ENCODE measurements at places on chromosomes 5 and 9.

- DNase-seq, result no peak
Observed at GRCh38 chr5:43179836-43180235, 12.2 kb upstream of the NIM1K start.

DNA sequence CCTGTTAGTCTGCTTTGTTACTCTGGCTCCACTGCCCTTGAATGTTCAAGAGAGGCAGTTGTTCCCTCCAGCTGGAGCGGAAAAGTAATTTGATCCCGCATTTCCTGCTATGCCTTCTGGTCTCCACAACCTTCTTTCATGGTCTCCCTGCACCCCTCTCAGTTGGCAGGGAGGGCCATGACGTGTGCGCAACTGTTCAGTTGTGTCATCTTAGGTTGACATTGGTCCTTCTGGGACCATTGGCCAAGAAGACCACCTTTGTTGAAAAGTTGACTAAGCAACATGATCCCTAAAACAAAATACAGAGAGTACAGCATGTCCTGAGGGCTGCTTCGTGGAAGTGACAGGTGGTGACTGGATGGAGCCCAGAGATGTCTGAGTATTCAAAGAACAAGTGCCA, 192.5 kb upstream of the TUT7 start:
- no peak for DNase-seq

GRCh38 chr5:94374336-94374735, 244.1 kb downstream of the KIAA0825 start:
- DNase-seq, result no peak

DNA sequence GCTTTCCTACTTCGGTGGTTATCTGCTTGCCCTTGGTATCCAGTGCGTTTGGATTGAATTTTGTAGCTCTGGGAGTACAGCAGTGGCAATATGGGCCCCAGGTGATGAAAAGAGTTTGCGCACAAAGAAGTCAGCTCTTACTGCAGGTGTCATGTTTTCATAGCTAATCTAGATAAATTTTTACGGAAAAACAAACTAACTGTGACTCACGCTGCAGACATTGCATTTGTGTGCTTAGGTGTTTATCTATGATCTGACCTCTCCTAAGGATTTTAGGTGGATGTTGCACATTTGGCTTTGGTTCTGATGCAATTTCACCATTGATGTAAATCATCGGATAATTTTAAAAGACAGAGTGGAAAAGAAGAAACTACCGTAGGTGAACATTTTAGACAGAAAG, 92.1 kb downstream of the VCAN start:
- no peak for DNase-seq

GRCh38 chr5:143001764-143002351, 231.7 kb downstream of the ARHGAP26 start:
- no peak for DNase-seq

DNA sequence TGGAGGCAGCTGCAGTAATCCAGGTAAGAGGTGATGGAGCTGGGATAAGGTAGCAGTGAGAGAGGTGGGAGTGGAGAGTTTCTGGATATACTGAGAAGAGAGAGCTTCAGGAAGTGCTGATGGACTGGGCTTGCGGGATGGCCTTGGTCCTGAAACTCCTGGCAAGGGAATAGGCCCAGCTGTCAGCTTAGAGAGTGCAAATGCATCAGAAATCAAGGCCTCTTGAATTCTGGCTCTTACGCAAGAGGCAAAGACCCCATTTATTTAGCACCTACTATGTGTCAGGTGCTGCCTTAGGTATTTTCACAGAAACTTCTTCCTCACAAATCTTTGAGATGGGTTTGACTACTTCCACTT, 227.2 kb upstream of the MAP3K1 start:
- DNase-seq, result no peak

- peak; percentile 49 for DNase-seq
Observed at GRCh38 chr5:67059744-67060490, 136.7 kb downstream of the CD180 start.

GRCh38 chr9:135248111-135248510, 160.6 kb downstream of the OLFM1 start:
- DNase-seq, result no peak

DNA sequence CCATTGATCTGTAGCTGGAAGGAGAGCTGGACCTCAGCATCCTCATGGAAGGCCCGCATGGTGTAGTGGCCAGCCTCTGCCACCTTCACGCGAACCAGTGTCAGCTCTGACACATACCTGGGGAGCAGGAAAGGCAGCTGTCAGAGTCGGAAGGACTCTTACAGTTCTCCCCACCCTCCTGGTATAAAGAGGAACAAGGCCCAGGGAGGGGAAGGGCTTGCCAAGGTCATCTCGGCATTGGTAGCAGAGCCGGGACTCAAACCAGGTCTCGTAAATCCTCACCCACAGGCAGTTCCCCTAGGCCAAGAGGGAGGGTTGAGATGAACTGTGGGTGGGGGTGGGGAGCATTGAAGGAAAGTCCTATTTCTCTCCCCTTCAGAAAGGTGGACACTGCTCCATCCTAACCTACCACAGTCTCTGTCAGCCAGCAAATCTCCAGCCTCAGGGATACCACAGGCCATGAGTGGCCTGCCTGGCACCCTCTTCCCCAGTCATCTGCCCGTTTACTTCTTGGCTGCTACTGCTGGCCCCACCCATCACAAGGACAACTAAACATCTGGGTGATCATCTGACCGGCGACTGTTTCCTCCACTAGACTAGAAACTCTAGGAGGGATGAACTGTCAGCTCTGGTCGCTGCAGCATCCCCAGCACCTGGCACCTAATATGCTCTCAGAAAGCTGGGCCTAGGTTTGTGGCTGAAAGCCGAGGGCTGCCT, 23.5 kb downstream of the PDGFRB start:
- DNase-seq, result no peak

DNA sequence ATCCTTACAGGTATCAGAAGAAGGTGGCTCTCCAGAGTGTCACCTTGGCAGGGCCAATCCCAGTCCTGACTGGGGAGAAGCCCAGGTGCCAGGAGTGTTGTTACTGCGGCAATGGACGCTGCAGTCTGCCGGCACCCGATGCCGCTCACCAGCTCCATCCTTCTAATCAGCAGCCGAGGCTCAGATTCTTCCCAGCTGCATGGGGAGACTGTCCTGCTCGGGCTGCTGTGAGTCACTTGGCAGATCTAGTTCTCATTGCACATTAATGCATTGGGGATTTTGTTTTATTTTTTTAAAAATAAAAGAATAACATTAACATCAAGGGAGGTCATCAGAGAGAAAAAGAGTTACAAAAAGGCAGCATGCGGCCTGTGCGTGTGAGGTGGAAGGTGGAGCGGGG, 115.8 kb downstream of the MTX3 start:
- no peak for DNase-seq

DNA sequence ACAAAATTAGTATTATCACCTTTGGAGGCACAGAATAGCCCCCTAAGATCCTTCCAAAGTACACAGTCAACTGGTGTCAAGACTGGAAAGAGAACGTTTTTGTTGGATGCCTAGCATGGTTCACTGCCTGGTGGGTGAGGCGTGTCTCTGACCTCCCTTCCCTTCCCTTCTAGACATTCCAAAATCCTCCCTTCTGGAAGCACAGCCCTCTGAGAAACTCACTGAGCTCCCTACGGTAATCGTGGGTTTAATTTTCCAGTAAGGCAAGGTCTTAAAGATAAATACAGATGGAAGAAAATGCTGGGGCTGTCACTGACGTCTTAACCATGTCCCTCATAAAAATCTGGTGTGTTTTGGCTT, 138.8 kb downstream of the LIFR start:
- no peak for DNase-seq

DNA sequence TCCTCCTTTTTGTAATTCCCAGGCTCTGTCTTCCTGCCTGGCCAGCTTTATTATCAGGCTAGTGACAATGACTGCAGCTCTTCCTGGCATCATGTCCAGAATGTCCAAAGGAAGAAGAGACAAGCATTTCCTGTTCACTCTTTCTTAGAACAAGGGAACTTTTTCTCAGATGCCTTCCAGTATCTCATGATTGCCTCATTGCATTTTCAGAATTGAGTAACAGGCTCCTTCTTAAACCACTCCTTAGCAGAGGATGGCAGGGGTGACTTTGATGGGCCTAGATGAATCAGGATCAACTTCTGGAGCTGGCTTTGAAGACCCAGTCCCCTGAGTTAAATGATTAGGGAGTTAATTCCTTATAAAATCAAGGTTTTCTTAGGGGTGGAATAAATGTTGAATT, 92.9 kb upstream of the RASGRF2 start:
- no peak for DNase-seq

DNA sequence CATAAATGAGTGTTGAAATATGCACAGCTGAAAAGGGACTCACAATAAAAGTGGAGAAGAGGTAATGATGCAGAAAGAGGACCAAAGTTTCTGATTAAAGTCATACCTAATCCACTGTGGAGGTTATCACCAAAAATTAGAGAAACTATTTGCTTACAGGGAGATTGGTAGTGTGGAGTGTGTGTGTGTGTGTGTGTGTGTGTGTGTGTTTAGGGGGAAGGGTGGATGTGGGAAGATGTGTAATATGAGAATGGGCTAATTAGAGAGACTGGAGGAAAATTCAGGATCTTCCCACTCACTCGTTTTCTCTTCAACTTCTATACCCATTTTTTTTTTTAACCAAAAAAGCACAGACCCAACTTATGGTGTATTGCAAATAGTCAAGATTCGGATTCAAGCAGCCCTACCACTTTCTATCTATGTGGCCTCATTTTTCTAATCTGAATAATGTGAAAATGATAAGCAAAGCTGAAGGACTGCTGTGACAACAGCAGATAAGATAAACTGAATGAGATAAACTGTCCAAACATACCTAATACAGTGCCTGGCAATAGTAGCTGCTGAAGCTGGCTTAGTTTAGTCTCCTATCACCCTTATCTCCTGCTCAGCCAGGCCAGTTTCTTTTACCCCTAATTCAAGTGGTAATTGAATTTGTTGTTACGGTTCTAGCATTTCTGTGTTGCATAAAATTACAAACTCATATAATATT, 501.1 kb downstream of the KDM4C start:
- DNase-seq, result no peak

DNA sequence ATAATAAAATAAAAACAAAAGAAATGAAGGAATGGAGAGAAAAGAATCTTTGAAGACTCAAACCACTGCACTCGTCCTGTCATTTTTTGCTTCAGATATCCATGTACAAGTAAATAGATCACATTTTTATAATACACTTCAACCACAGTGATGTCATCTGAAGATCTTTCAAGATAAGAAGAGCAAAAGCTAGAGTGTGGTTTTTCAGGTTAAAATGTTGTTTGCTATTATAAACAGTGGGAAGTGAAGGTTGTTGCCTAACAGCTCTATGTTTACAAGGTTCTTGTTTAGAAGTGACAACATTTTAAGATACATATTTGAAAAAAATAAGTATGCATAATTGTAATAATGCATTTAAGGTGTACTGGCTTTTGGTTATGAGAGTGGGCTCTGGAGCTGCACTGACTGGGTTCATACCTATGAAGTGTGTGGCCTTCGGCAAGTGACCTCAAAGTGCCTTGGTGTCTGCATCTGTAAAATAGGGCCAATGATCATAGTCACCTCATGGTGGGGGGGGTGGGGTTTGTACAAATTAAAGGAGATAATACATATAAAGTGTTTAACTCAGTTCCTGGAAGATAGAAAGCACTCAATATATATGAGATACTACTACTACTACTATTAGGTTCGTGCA, 45.5 kb upstream of the IL7R start:
- peak; percentile 26 for DNase-seq

DNA sequence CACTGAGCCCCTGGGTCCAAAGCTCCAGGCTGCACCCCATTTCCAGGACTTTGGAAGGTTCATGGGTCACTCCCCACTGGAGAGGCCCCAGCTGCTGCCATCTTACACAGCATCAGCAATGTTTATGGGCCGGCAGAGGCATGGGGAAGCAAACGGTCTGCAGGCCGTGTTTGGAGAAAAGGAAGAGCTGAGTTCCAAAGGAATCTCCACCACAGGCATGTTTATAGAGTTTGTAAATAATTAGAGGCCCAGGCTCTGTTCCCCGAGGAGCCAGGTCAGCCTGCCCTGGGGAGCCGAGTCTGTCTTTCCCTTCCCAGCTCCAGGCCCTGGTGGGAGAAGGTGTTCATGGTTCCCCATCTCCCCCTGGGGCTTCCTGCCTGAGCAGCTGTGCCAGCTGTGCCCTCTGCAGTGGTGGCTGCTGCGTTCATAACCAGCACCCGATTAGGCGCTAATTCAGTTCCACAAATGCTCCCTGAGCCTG, 64.8 kb downstream of the COL27A1 start:
- no peak for DNase-seq

GRCh38 chr9:92295240-92295790, 1.8 kb upstream of the IARS1 start:
- no peak for DNase-seq

- DNase-seq, result no peak
Observed at GRCh38 chr9:113577525-113578261, 114.2 kb downstream of the RGS3 start.

DNA sequence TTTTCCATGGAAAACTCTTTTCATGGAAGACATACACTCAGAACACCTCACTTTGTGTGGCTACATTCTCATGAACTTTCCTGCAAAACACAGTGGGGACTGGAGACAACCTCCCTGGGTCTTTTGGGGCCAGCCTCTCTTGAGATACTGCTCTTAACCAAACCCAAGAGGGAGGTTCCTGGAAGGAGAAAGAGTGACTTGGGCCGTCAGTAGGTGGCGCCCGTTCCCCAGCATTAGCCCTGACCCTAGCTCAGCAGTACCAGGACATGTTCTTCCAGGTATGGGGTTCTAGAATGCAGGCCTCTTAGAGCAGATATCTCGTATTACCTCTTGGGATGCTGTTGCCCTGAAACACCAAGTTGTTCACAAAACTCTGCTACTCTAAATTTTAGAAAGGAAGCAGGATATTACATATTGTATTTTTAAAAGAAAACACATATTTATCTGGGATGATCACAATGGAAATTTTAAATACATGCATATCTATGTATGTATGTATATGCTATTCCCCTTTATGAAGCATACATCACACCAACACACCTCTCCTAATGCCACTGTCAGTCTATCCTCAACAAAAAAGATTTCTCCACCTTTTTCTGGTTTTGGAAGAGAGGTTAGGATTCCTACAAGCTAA, 15.8 kb upstream of the GLIS3 start:
- DNase-seq, result no peak

DNA sequence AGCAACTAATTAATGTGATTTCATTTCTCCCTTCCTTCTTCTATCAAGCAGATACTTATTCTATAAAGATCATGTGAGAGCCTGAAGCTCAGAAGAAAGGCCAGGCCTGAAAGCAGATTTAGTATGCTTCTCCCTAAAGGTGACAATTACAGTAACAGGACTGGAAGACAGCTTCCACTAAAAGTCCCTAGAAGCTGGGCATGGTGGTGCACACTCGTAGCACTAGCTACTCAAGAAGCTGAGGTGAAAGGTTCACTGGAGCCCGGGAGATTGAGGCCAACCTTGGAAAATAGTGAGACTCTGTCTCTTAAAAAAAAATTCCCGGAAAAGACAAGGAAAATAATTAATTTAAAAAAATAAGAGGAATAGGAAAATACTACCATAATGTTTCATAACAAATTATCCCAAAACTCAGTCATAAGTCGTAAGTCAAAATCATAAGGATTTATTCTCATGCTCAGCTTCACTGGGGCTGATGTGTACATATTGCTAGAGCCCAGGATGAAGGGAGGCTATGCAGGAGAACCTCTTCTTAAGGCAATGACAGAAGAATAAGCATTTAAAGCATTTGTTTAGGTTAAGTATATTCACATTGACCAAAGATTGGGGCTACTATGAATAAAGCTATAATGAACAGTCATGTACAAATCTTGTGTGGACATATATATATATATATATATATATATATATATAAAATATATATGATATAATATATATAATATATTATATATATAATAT, 210.8 kb upstream of the SMARCA2 start:
- no peak for DNase-seq

Measured in non-pigmented ciliary epithelial cell (primary cell).